ENCODE measurements at places on chromosomes 3 and 15.

- DNase-seq = no peak
These were observed 134.9 kb downstream of the FEZF2 start for GRCh38 chr3:62238431-62238830.

- DNase-seq = no peak
These were observed 4.8 kb upstream of the FBXW12 start for GRCh38 chr3:48367201-48367600.

GRCh38 chr3:3023111-3023745 is 86.9 kb downstream of the IL5RA start:
- no peak for DNase-seq

DNA sequence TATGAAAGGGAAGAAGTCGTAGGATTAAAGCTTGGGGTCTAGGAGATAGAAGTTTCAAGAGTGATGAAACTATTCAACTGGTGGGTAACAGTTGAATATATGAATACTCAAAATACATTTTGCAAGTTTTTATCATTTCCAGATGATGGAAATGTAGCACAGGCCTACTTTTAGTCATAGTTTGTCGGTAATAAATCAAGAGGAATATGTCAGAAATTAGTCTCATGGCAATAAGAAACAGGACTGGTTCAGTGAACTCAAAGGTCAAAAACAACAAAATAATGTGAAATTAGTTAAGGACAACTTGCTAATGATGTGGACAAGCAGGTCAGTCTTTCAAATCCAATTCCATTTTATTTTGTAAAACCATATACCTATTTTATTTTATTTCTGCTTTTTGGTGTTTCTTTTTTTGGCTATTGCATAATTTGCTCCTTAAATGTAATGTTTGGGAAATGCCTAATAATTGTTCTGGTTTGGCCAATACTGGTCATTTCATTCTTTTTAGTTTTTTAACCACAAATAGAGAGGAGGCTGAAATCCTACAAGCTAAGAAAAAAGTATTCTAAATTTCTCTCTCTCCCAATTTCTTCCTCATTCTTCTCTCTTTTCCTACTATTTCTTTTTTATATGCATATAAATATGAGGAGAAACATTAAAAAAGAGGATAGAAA is 195.2 kb upstream of the ARHGEF26 start:
- DNase-seq = no peak

DNA sequence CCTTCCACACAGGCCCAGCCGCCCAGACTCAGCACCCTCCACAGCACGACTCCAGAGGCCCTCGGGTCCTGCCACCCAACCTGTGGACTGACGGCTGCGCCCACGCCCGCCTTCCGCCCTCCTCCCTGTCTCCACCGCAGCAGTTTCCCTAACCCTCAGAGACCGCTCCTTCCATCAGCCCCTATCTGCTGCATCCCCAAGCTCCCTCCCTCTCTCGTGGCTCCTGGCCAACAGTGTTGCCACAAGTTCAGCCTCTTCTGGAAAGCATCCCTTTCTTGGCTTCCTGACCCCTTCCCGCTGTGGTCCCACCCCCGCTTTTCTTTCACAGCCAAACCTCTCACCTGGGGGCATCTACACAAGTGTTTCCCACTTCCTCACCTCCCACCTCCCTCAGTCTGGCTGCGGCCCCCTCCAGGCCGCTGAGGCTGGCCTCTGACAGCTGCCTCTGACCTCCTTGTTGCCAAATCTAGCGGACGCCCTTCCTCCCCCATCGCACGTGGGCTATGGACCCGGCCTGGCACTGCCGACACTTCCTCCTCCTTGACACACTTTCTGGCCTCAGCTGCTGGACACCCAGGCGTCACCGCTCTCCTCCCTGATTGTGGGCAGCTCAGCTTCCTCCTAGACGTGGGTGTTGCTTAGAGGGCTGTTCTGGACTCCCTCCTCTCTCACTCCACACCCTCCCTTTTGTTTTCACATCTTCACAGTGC is 168.8 kb upstream of the TLE3 start:
- DNase-seq = no peak

DNA sequence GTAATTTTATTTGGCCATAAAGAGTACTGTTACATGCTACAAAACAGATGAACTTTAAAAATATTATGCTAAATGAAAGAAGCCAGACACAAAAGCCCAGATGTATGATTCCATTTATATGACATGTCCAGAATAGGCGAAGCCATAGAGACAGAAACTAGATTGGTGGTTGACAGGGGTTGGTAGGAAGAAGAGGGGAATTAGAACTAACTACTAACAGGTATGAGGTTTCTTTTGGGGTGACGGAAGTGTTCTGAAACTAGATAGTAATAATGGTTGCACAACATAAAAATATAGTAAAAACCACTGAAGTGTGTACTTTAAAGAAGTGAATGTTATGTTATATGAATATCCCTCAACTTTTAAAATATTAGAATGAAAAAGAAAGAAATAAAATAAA is 66.1 kb downstream of the GBE1 start:
- DNase-seq = no peak

- no peak for DNase-seq
These were observed 13.5 kb downstream of the SLC28A2 start for GRCh38 chr15:45265506-45265905.

GRCh38 chr3:11126653-11127052 is 27.6 kb upstream of the HRH1 start:
- DNase-seq = no peak

- DNase-seq = no peak
These were observed 43.7 kb downstream of the POC1A start for GRCh38 chr3:52110502-52110901.

DNA sequence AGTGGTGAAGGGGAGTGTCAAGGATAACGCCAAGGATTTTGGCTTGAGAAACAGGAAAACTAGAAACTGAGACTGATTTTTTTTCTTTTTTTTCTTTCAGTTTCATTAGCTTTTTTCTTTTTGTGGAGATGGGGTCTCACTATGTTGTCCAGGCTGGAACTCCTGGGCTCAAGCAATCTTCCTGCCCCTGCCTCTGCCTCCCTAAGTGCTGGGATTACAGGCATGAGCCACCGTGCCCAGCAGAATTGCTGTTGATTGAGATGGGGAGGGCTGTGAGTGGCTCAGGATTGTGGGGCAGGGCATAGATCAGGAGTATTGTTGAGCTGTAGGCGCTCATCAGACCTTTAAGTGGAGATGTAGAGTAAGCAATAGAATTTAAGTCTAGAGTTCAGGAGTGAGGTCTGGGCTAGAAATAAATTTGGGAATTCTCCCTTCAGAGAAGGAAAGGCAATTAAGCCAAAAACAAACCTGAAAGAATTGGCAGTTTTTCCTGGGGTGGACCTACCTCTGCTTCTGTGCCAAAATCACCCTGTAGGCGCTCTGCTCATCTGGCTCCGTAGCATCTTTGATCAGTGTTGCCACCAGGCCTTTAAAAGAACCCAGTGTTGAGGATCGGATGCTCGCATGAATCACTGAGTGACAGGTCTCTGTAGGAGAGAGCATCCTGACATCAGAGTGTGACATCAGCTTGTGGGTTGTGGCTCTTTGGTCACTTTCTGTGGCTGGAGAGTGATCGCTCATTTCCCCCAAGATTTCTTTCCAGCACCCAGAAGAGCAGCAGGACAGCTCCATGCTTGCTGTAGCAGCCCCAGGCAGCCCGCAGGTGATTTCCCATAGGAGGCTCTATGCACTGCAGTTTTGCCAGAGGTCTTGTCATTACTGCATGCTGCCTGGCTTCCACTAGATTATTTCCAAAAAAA is 15.8 kb downstream of the ABHD17C start:
- no peak for DNase-seq

DNA sequence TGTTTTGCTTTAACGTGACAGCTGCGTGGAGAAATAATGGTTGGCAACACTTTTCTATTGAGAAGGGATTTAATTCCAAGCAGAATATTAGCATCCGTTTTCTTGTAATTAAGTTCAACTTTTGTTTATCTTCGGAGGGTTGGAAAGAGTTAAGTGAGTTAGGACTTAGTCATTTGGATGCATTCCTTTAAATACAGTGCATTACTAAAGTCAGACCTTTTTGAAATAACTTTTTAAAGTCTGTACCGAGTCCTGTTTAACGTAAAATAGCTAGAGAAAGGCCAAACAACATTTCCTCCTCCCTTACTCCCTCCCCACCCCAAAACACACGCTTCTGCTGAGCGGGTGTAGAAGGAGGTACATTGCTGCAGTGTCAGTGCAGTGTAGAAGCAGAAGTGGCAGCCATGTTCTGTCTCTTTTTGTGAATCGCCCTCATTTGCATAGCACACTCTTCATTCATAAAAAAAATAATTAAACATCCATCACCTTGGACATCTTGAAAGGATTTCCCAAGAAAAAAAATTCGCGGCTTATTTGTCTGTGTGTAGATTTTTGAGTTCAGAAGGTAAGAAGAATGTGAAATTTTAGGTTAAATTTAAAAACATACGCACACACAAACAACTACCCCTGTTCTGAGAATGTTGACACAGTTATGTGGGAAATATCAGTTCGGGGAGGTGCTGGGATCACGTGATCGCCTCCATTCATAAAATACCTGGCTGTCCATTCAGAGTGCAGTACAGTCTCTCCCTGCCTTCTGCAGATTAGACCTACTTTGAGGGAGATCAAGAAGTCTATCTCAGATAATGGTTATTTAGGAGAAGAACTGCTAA is 1.6 kb downstream of the SPRED1 start:
- DNase-seq = no peak

DNA sequence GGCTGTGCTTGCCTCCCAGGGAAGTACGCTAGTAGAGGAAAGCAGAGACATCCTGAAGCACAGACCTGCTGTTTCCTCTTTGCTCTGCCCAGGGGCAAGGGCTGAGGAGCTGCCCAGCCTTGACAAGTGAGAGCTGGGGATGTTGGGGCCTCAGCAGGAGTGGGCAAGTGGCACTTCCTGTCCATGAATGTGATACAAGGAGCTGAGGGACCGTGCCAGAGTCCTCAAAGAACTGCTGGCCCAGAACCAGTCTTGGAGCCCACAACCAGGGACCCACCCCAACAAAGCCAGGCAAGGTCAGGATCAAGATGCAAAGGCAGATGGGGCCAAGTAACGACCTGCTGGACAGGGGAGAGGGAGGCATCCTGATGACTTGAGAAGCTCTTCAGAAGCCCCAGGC is 70.3 kb downstream of the TRIM42 start:
- no peak for DNase-seq

- no peak for DNase-seq
These were observed 81.4 kb downstream of the SHQ1 start for GRCh38 chr3:72766866-72767265.

DNA sequence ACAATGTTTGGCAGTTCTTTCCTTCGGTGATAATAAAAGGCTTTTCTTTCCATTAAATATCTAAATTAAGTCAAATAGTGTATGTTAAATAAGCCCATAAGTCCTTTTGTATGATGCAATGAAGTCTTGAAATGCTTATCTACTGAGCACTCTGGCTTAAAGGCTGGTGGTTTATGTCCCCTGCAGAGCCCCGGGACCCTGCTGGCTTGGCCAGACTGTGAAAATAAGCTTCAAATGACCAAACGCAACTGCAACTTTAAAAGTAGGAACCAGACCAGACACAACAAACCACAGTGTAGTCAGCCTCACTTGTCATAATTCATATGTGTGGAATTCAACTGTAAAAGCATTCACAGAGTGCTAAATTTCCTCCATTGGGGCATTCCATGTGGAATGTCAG is 72.5 kb downstream of the FOXP1 start:
- DNase-seq = peak; percentile 30

DNA sequence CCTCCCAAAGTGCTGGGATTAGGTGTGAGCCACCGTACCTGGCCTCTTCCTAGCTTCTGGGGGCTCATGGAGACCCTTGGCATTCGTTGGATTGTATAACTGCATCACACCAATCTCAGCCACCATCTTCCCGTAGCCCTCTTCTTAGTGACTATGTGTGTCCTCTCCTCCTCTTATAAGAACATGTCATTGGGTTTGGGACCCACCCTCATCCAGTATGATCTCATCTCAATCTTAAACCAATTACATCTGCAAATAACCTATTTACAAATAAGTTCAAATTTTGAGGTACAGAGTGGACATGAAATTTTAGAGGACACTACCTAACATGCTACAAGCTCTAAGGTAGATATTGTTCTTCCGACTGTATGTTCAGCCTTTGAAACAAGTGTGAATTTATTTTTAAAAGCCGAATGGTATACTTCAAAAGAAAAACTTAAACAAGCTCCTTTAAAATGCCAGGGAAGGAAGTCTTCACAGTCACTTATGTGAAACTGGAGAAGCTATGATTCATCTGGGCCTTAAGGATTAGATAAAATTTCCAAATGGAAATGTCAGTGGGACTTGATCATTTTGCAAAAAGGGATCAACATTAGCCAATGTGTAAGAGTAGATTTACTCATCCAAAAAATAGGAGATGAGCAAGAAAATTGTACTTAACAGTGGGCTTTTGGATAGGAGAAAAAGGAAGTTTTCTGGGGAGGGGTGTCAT is 225.7 kb downstream of the MEX3B start:
- no peak for DNase-seq

DNA sequence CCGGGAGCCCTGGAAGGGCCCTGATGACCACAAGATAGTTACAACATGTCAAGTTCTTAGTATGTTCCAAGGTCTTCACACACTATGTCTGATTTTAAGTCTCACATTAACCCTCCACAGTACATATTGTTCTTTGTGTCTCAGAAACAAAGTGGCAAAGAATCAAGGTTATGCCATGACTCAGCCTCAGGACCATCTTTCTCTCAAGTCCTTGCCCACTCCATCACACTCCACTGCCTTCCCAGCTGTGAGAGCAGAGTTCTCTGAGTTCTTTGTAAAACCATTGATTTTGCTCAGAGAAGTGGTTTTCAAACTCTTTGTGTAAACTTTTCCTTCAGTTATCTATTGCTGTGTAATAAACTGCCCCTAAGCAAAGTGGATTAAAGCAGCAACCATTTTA is 67.9 kb upstream of the C3orf80 start:
- no peak for DNase-seq

- no peak for DNase-seq
These were observed 766.3 kb downstream of the ZNF385D start for GRCh38 chr3:20984594-20985205.

GRCh38 chr3:72738752-72739530 is 109.3 kb downstream of the SHQ1 start:
- peak; percentile 48 for DNase-seq

GRCh38 chr3:169305460-169305859 is 358.1 kb downstream of the MECOM start:
- no peak for DNase-seq

DNA sequence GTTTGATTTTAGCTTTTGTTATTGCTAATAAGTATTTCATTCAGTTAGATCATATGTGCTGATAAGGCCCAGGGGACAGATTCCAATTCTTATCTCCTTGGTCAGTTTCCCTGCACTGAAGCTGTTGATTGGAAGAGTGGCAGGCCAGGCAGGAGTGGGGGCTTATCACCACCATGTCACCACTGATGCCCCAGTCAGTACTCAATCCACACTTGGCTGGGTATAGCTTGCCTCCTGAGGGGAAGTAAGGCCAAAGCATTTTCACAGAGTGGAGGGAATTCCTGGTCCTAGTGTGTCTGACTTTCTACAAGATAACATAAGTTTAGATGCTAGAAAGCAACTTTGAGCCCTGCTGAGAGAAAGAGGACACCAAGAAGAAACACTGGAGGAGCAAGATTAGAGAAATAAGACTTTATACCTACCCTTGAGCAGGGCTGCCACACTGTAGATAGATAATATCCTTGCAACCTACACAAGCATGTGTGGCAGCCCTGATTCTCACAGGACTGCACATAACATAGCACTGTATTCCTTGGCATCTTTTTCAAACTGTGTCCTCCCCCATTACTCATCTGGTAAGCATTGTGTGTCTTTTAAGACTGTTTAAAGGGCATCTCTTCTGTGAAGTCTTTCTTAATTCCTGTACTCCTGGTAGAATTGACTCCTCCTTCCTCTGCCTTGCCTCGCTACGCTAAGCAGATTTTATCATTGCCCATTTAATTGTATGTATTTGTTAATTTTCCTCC is 24.3 kb downstream of the OXNAD1 start:
- DNase-seq = no peak

- DNase-seq = no peak
These were observed 70.2 kb upstream of the ZBTB20 start for GRCh38 chr3:115217292-115217677.
